ENCODE measurements at places on chromosomes 16 and 17. TPM values are rescaled to one million over a fixed set of nuclear protein-coding genes. Genes with fewer than 3 reads are reported as not detected.

The SLC38A7 gene
- total RNA-seq = 31.6 TPM

The C1QBP gene
- total RNA-seq = 153 TPM

- no peak for DNase-seq
Measured at GRCh38 chr17:77449908-77450741, 309.4 kb downstream of the SEC14L1 start.

DNA sequence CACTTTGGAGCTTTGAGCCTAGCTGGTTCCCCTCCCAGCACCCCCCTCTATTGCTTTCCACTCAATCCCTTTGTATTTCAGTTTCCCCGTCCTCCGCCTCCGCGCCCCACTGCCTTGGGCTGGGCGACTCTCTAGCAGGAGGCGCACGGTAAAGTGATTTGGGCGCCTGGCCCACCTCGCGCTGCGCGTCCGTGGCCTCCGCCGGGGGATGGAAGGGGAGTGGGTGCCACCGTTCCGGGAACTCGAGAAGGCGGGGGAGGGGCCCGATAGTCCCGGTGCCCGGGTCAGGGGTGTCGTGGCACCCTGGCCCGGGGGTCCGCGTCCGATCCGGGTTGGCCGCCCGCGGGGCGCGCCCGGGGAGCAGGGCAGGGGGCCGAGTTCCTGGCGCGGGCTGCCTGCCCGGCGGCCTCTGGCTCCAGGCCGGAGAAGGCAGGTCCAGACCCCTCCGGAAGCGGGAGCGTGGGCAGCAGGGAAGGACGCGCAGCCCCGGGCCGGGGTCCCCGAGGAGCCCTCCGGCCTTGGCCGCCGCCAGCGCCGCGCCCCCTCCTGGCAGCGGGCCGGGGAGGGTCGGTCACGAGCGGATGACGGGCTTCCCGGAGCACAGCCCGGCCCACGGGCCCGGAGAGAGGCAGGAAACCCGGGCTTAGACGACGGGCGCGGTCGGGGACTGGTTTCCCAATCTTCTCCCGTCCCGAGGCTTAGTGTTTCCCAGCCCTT lies 15.8 kb downstream of the MEOX1 start:
- DNase-seq = no peak

GRCh38 chr16:4532238-4532637 lies 6.3 kb downstream of the CDIP1 start:
- no peak for DNase-seq

DNA sequence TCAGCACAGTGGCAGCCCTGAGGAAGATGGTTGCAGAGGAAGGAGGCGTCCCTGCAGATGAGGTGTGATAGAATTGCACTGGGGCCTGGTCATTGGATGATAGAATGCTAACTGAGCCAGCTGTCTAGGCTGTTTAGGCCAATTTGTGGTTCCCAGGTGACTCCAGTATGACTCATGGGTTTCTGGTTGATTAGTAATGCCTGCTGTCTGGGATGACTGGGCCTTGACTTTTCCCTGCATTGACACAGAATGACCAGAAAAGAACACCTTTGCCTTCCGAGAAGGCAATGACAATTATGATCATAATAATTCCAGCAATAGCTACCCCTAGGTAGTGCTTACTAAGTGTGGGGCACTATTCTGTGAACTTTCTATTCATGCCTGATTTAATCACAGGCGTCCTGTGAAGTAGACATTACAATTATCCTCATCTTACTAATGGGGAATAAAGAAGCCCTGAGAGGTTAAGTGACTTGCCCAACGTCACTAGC lies 31.5 kb downstream of the USP43 start:
- no peak for DNase-seq

The SDK2 gene
- total RNA-seq = 4.6 TPM

The ENKD1 gene
- total RNA-seq = 18.8 TPM

DNA sequence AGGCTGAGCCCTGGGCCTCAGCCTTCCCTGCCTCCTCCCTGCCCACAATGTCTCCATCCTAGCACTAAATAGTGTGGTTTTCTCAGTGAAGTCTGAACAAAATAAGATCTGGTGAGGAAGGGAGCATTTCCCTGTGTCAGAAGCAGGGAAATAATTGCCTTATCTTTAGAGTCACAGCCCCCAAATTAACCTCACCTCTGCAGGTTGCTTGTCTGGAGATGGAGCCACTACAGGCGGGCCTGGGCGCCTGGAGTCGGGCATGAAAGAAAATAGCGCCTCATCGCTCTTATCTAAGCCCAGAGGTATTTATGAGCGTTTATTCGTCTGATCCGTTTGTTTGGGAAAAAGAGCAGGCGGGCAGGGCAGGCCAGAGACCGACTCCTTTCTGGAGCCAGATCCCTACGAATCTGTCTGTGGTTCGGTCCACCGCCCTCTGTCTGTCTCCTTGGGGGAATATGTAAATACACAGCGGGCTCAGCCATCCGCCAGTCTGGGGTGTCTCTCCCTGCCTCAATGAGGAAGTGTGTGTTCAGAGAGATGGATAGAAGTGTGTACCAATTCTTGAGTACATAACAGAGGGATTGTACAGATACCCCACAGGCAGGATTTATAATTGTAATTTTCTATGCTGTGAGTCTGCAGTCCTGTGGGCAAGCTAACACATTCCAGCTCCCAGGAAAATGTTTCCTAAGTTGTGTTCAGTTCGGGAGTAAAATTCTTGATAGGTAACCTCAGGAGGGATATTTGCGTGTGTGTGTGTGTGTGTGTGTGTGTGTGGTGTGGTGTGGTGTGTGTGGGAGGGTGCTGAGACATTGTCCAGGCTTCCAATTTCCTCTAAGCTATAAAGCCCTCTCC lies 4.3 kb downstream of the HOXB6 start:
- no peak for DNase-seq

The CNTNAP4 gene
- total RNA-seq = 0.38 TPM

DNA sequence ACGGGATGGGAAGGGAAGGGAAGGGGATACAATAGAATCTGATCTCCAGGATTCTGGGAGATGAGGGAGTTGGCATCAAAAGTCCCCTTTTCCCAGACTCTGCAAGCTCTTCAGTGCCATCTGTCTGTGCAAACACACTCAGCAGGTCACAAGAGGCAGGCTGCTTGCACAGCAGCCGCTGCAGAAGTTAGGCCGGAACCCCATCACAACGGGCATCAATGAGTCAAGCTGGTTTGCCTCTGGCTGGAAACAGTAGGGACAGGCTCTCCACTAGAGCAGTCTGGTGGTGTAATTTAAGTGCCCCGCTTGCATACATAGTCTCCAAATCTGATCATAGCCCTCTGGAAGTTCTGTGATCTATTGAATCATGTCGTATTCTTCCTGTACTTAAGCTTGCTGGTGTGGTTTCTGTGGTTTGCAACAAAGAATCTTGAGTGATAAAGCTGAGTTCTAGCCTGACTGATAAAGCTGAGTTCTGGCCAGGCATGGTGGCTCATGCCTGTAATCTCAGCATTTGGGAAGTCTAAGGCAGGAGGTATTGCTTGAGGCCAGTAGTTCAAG lies 33.7 kb upstream of the KDM8 start:
- no peak for DNase-seq

The ALOX12 gene
- 0.34 TPM for total RNA-seq

- DNase-seq = no peak
Measured at GRCh38 chr16:17556276-17557052, 85.7 kb upstream of the XYLT1 start.

DNA sequence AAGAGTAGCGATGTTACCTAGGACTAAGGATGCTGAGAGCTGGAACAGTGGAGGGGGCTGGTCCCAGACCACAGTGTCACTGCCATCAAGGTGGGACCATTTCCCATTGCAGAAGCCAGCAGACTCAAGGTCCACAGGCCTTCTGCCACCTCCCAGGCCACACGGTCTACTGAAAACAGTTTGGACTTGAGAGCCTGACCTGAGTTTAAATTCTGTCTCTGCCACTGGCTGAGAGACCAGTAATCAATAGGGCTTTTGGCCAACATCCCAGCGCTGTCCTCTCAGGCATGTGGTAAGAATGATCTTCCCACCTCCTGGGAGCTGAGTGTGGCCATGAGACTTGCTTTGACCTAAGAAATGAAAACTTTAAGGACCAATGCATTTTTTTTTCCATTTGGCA lies 331.4 kb upstream of the CDH5 start:
- DNase-seq = no peak

GRCh38 chr16:5041600-5042133 lies 7.9 kb upstream of the NAGPA start:
- no peak for DNase-seq

- no peak for DNase-seq
Measured at GRCh38 chr17:13182854-13183253, 165.0 kb upstream of the ELAC2 start.

The VMO1 gene
- 1.2 TPM for total RNA-seq

- DNase-seq = no peak
Measured at GRCh38 chr16:7363422-7364417, 31.1 kb downstream of the RBFOX1 start.

DNA sequence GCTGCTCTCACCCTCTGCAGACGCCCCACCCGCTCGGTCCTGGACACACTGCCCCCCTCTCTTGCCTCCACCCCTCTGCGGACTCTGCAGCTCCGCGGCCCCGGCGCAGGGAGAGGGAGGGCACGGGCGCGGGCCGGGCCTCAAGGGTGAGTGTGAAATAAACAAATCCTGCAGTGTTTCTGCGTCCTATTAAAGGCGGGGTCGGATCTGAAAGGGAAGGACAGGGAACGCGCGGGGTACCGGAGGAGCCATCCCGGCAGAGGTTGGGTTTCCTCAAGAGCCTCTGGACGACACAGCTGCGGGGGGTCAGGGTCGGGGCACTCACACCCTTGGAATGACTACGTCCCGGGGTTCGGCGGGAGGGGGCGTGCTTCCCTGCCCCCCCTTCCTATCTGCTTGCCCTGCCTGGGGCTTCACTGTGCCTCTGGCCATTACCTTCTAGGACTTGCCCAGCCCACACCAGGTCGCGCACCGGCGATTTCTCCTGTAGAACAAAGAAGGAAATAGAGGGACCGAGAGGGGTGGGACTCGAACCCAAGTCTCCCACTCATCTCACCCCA lies 466 bp upstream of the HSF4 start:
- no peak for DNase-seq

GRCh38 chr17:19579192-19579761 lies 45.6 kb downstream of the SLC47A1 start:
- DNase-seq = no peak

- DNase-seq = no peak
Measured at GRCh38 chr17:60971515-60972369, 294.1 kb downstream of the BCAS3 start.

- no peak for DNase-seq
Measured at GRCh38 chr17:2435181-2435741, 34.4 kb upstream of the MNT start.

- no peak for DNase-seq
Measured at GRCh38 chr16:19694989-19695388, 23.0 kb downstream of the KNOP1 start.

DNA sequence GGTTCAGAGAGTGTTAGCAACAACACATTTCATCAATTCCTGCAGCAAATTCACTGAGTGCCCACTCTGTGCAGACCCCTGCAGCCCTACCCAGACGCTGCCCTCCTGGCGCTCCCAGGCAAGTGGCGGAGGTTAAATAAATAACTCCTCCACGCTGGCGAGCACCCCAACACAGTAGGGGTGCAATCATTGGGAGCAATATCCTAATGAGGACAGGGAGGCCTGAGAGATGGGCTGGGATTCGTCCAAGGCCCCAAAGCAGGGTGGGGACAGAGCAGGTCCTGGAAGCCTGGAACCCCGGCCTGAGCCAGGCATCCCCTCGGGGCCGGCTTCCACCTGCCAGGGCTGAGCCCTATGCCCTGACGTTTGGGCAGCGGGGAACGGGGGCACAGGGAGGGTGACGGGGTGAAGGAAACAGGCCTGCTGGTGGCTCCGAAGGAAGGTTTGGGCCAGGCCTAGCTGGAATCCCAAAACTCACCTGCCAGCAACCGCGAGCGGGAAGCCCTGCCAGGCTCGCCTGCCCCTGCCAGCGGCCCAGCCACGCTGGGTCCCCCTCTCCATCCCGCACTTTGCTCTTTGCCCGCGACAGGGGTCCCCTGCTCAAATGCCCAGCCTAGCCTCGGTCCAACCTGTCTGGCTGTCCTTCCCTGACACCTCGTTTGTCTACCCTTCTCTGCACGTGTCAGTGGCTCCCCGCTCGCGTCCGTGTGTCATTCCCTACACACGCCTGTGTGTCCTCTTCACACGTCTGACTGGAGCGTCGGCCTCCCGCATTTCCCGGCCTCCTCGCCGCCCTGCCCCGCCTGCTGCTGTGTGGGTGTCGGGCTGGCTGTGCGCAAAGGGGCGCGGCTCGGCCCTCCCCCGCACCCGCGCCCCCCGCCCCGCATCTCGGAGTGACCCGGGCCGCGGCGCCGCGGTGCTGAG lies 721 bp upstream of the BEAN1 start:
- DNase-seq = no peak

- DNase-seq = no peak
Measured at GRCh38 chr16:60091529-60091928, 1357.4 kb upstream of the GOT2 start.

The CACNG5 gene
- 0.68 TPM for total RNA-seq

- peak; percentile 63 for DNase-seq
Measured at GRCh38 chr17:58252141-58252540, 13.8 kb downstream of the LPO start.

The ST3GAL2 gene
- 37.2 TPM for total RNA-seq

The SLC13A2 gene
- total RNA-seq = 8.7 TPM

- no peak for DNase-seq
Measured at GRCh38 chr17:50815400-50815799, 20.0 kb upstream of the WFIKKN2 start.

DNA sequence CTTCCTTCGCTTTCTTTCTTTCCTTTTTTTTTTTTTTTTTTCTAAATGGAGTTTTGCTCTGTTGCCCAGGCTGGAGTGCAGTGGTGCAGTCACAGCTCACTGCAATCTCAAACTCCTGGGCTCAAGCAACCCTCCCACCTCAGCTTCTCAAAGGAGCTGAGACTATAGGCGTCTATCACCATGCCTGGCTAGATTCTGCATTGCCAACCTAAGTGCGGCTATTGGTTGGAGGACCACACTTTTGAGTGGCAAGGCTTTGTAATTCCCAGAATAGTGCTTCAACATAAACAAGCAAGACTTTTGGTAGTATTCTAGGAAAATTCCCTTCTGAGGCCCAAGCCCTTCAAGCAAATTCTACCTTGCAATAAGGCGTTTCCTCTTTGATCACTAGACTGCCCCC lies 107.8 kb downstream of the YPEL2 start:
- no peak for DNase-seq

GRCh38 chr17:63423963-63424362 lies 22.1 kb downstream of the CYB561 start:
- peak; percentile 36 for DNase-seq

DNA sequence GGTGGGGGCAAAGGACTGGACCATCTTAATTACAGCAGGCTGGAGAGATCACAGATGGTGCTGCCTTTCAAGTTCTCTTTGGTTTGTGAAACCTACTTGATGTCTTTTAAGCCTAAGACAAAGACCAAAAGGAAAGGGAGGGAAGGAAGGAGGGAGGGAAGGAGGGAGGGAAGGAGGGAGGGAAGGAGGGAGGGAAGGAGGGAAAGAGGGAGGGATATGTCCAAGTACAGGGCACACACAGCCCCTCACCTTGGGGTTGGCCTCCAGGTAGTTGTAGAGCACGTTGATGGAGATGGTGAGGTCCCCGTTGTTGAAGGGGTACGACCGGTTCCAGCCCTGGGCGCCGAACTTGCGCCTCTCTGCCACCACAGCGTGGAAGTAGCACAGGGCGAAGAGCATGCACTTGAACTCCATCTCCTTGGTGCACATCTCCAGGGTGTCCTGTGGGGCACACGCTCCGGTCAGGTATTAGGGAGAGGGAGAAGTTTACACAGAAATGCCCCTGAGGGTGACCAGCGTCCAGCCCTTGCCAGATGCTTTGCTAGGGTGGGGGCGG lies 55.4 kb downstream of the PGS1 start:
- DNase-seq = no peak

The STH gene
- total RNA-seq = not detected

Data from type B pancreatic cell (in vitro differentiated cells).